Left colon (tissue), 2 donors: ENCODE measurements at places on chromosomes 7 and 10.
A peak's percentile ranks its signal among the peaks of the same experiment; 100 is the strongest.

DNA sequence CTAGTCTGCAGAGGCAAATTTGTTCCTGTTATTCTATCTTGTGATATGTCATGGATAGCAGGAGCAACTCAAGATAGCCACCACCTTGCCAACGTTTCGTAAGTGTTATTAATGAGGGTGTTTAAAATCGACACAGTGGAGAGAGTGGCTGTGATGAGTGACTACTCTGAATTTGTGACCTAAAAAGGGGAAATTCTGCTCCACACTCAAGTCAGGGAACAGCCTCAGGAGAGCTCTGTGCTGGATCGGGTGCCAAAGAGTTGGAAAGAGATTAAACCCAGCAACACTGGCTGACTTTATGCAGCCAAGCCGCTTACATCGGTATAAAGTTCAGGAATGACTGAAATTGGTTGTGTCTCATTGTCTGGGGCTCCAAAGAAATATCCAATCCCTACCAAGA, 9.5 kb downstream of the TACC2 start:
- no peak for DNase-seq

GRCh38 chr10:33271969-33272583, 62.4 kb downstream of the NRP1 start:
- no peak for DNase-seq

- DNase-seq, result no peak
These were observed 2.8 kb downstream of the SUGCT start for GRCh38 chr7:40137563-40137962.

- peak; percentile 65 for DNase-seq
These were observed at the start of gene LRRC4 for GRCh38 chr7:128030654-128031611. LRRC4 (minus strand) TSS chr7:128031437; CDS start chr7:128030640, 797 bp downstream.

- no peak for DNase-seq
These were observed 92.1 kb downstream of the CCDC71L start for GRCh38 chr7:106568680-106569499.

DNA sequence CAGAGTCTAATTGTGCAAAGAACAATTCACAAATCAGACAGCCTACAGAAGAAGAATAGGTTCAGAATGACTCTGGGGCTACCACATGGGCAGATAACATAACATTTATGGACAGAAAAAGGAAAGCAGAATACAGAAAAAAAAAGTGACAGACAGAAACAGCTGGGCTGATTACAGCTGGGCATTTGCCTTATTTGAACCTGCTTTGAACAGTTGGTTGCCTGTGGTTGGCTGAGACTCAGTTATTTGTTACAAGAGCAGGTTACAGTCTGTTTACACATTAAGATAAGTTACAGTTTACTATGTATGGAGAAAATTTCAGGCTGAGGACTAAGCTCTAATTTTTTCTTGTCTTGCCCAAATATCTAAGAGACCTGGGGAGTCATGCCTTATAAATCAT, 327.2 kb downstream of the GALNT17 start:
- DNase-seq, result no peak

DNA sequence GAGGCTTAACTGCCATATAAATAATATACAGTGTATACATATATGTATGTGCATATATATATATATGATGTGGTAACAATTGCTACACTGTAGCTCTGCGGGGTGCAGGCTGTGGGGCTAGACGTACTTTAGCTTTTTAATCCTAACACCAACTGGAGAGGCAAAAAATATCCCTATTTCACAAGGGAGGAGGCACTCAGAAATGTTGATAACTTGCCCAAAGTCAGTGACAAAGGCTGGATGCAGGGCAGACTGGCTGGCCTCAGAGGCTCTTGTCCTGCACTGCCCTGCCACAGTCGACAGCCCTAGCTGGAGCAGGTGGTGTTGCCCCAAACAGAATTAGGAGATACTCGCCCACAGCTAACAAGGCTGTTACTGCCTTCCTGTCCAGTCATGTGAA, 1.5 kb upstream of the RELN start:
- no peak for DNase-seq

GRCh38 chr7:66138994-66139752, 24.5 kb downstream of the CRCP start:
- DNase-seq, result no peak

DNA sequence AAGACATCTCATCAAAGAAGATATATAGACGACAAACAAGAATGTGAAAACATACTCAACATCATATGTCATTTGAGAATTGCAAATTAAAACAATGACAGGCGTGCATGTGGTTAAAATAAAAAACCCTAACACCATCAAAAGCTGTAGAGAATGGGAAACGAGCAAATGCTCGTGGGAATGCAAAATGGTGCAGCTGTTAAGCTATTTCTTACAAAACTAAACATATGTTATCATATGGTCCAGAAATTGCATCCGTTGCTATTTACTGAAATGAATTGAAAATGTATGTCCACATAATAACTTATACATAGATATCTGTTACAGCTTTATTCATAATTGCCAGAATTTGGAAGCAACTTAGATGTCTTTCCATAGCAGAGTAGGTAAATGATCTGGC, 574.4 kb downstream of the TNS3 start:
- no peak for DNase-seq

DNA sequence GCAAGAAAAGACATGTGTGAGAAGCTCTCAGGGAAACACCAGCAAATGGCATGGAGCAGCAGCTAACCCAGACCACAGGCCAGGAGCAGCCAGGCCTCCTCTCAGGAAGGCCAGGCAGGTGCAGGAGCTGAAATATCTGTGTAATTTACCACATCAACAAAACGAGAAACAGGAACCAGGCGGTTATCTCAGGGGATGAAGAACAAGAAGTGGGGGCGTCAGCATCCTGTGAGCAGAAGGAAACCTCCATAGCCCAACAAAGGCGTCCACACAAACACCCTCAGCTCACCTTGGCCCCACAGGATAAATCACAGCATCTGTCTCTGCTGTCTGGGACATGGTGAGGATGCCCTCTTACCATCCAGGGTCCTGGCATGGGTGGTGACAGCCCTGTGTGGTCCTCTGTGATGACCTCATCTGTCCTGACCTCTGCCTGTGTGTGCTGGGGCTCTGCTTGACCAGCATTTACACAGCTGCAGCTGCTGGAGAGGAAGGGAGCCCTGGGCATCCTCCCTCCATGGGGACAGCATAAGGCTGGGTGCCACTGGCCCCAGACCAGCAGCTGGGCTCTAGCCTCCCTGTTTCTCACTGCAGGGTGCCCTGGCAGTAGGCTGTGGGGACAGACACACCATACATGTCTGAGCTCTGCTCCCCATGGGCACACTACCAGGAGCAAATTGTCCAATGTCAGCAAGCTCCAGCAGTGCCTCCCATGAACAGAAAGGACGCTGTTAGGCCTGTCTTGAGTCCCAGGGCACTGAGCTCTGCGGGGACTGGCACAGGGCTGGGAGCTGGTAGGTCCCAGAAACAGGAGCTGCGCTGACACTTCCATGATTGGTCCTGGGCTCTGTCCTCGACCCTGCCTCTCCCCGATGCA, 34.6 kb downstream of the ANXA8 start:
- no peak for DNase-seq

DNA sequence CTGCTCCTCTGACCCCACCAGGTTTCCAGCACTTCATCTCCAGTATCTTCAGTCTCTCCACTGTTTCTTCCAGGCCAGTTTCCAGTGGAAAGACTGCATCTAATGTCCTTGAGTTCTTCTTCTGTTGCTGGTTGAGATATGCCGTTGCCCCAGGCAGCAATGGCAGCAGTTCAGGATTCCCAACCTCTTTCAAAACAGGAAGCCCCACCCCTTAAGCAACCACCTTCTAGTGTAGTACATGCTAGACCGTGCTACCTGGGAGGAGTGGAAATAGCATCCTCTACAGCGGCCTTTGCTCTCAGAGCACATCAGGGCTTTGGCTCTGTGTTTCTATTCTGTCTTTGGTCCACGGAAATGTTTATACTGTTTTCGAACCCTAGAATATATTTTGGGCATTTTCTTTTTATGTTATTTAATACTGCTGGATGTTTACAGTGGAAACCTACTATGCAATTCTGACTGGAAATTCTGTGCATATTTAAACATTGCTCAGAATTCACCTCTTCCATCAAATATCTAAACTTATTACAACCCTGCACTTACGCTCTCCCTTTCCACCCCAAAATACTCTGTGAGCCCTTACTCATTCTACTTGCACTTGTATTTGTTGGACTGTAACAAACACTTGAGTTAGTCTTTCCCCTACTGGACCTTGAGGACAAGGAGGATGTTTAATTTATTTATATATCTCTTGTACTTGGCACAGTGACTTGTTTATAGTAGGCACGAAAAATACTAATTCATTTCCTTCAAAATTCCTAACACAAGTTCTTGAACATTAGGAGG, 8.5 kb upstream of the BPGM start:
- no peak for DNase-seq

DNA sequence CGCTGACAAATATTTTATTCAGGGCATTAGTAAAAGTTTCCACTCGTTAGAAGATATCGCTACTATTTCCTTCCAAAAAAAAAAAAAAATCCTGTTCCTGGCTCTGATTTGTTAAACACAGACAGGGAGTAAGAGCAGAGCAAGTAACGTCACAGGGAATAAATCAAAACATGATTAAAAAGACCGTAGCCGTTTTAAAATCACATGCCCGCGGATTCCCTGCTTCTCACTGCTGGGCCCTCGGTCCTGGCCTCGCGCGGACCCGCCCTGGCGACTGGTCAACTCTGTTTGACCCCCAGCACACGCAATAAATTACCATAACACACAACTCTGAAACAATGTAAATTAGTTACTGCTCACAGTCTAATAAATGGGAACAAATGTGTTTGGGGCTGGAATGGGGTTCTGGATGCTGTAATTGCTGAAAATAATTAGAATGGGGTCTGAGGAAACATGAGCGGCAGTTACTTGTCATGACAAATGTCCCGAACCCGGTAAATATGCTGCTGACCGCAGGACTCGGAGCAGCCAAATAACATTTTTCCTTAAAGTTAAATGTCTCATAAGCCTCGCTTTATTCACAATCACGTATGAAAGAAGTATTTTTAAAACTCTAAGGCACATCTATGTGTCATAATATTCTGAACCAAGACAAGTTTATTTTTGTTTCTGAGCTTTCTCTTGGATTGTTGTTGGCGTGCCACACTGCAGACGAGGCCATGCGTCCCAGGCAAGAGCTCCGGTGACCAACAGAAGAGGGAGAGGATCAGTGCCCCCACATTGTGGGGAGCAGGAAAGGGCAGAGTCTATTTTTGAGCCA, 17.9 kb downstream of the EBF3 start:
- DNase-seq, result no peak

DNA sequence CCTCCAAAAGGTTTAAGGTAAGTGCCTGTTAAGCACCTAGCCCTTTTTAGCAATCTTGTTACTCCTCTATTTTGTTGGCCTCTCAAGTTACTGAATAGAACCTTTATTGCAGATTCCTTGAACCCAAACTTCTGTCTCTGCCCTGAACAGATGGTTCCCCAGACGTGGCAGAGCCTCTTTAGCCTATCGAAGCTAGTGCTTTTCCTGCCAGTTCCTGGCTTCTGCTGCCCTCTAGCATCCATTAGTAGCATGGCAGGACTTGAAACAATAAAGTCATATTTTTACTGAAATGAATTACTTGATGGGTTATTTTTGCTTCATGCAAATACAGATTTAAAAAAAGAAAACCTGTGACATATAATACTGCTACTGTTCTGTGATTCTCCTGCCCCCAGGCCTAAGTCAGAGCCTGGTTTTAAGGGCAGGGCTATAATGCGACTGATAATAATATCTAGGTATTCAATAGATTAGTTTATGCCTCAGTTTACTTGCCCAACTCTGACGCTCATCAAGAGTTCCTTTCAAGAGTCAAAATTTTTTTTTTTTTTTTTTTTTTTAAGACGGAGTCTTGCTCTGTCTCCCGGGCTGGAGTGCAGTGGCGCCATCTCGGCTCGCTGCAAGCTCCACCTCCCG, 84.3 kb upstream of the PHF14 start:
- peak; percentile 18 for DNase-seq

DNA sequence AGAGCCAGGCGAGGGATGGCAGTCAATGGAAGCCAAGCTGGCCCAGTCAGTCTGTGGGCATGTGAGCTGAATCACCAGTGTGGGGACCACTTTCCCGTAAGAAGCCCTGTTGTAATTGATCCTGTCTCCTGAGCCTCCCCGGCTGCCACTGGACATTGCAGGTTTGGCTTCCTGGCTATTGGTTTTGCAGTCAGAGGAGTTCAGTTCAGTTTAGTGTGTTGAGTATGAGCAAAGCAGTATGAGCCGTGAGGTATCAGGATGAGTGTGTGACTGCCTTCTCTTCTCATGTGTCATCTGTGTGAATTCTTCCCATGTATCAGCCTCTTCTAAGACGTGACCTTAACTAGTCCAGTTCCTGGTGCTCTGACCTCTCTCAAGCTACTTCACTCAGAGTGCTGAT, 227.4 kb downstream of the PRKG1 start:
- DNase-seq, result no peak

GRCh38 chr7:10618953-10619352, 354.7 kb upstream of the PHF14 start:
- DNase-seq, result no peak

DNA sequence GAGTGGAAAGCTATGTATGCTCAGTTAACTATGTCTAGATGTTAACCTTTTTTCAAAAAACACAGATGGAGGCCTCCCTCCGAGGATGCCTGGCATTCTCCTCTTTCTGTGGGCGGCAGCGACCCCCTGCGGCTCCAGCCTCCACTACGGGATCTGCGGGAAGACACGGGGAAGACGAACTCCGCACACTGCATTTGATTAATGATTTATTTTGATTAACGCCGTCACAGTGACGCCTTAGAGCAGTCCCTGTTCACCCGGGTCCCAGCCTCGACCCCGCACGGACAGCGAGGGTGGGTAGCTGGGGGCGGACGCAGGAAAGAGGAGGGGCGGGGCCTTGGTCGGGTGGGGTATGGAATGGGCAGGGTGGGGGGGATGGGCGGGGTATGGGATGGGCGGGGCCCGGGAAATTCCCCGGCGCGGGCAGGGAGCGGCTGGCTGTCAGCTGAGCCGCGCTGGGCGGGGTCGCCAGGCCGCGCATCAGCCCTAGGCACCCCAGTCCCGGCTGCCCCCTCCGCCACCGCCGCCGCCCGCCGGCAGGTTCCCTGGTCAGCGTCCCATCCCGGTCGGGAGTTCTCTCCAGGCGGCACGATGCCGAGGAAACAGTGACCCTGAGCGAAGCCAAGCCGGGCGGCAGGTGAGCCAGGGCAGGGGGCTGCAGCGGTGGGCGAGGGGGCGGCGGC, at the start of gene OPTN:
OPTN (plus strand) TSS at position 498 of the 683 bp plus-strand sequence. CDS start 8,960 bp downstream, outside the sequence.
- DNase-seq, result peak; percentile 86

DNA sequence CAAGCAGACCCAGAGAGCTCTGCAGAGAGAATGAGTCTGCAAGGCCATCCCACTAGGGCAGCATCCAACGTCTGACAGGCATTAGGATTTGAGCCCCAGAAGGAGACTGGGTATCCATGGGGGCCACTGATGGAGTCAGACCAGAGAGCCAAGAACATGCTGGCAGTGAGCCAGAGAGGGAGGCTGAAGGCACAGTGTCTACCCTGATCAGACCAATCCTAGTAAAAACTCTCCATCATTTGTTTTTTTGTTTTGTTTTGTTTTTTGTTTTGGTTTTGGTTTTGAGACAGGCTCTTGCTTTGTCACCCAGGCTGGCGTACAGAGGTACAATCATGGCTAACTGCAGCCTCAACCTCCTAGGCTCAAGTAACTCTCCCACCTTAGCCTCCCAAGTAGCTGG, 133.1 kb upstream of the LYZL2 start:
- no peak for DNase-seq

GRCh38 chr10:67722113-67722512, 26.1 kb upstream of the CTNNA3 start:
- DNase-seq, result no peak
